ENCODE measurements at places on chromosomes 1 and 21.

- no peak for DNase-seq
Measured at GRCh38 chr1:197464044-197464443, 196.0 kb downstream of the CRB1 start.

- no peak for DNase-seq
Measured at GRCh38 chr21:27772816-27773215, 805.9 kb upstream of the ADAMTS5 start.

DNA sequence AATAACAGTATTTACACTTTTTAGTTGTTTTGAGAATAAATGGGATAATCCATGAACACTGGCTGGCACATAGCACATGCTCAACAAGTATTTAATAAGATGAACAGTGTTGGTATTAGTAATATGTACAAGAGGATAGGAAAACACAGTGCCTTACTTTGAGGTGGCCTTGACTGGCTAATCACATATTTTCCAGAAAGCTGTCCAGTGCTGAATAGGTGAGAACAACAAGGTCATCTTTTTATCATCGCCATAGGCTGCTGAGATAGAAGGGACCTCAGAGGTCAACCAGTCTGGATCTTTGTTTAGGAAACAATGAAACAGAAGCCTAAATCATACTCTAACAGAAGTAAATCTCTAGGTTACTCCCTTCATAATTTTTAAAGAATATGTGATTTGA, 89.7 kb upstream of the BCL9 start:
- no peak for DNase-seq

GRCh38 chr21:31117128-31117916, 79.0 kb upstream of the KRTAP19-8 start:
- no peak for DNase-seq

GRCh38 chr1:177505905-177506590, 335.3 kb downstream of the BRINP2 start:
- no peak for DNase-seq

DNA sequence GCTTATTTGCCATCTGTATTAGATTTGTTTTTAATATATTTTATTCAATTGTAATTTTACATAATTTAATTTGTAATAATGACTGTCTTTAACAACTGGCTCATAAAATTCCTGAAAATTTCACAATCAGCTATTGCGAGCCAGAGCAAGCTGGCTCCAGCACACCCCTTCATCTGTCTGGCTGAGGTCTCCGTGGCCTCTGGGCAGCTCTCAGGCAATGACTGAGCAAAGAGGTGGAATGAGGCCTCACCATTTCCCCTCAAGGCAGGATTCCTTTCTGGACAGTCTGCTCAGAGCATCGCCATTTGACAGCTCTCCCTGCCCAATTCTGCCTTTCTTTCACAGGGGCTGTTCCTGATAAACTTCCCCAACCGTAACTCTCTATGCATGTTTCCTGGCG, 5.8 kb upstream of the KANK4 start:
- no peak for DNase-seq

DNA sequence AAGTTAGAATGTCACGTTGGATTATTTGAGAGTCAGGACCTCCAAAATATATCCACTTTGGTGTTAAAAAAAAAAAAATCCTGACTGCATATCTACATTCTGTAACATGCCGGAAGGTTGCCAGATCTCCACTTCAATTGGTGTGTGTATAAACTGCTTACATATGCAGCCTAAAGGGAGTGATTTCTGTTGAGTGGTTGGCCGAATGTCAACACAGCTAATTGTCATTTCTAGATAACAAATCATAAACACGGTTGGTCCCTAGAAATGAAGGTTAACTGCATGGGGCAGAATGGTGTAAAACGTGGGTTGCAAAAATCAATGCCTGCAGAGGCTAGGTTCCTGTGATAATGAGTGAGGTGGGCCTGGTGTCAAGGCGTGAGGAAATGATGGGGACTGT, 15.0 kb upstream of the ROR1 start:
- DNase-seq, result no peak

- no peak for DNase-seq
Measured at GRCh38 chr1:246343251-246343650, 163.8 kb downstream of the SMYD3 start.

- no peak for DNase-seq
Measured at GRCh38 chr1:114088392-114089299, 65.0 kb downstream of the SYT6 start.

- DNase-seq, result no peak
Measured at GRCh38 chr1:209402697-209403096, 180.8 kb upstream of the CAMK1G start.

DNA sequence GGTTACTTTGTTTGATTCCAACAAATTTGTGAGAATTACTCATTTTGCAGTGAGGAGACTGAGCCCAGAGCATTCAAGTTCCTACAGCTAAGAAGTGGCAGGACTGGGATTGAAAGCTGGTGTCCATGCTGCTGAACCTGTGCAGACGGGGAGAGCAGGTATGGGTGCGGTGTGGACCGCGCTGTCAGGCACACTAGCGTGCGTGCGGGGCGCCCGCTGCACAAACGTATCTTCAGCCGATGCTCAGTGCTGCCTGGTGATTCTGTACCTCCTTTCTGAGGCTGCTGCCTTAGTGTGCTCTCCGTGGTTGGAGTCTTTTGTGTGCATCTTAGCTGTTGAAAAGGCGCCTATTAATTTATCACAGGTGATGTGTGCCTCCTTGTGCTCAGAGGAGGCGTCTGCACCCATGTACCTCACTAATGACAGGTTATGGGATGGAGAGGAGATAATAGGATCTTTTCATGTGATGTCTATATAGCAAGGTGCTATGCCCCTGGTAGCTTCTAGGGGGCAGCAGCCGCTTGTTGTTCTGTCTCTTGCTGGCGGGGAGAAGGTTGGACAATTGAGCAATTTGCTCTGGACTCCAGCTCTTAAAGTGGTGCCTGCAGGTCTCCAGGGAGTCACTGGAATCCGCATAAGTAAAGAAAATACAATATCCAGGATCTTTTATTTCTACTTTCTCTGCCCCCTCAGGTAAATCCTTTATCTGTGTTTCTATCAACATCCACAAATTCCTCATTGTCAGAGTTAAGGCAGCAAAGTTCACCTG, 32.5 kb downstream of the PEX14 start:
- DNase-seq, result no peak

- no peak for DNase-seq
Measured at GRCh38 chr1:112265931-112266330, 130.1 kb upstream of the CTTNBP2NL start.

DNA sequence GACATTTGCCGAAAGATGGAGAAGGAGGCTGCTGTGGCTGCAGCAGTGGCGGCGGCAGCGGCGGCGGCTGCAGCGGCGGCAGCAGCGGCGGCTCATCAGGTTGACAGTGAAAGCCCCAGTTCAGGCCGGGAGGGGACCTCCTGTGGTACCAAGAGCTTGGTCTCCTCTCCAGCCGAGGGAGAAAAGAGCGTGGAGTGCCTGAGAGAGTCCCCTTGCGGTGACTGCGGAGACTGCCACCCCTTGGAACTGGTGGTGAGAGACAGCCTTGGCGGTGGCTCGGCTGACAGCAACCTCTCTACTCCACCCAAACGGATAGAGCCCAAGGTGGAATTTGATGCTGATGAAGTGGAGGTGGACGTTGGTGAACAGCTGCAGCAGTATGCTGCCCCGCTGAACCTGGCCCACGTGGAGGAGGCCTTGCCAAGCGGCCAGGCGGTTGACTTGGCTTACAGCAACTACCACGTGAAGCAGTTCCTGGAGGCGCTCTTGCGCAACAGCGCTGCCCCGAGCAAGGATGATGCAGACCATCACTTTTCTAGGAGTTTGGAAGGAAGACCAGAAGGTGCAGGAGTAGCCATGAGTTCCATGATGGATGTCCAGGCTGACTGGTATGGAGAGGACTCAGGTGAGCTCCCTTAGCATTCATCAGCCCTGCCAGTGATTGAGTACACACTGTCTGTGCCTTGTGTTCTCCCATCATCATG, 6.3 kb downstream of the ZBTB8B start:
- DNase-seq, result no peak

- DNase-seq, result no peak
Measured at GRCh38 chr1:36807262-36807661, 227.1 kb downstream of the GRIK3 start.

- no peak for DNase-seq
Measured at GRCh38 chr1:92848201-92848600, 16.4 kb downstream of the RPL5 start.

- no peak for DNase-seq
Measured at GRCh38 chr1:111738436-111739193, 580 bp downstream of the INKA2 start.

Data from esophagus squamous epithelium (tissue), 5 donors.